AG10803 (cell line): ENCODE measurements at places on chromosomes 1 and 21.

GRCh38 chr1:213284626-213285025, 233.6 kb downstream of the RPS6KC1 start:
- DNase-seq: peak; percentile 71

- DNase-seq: no peak
These were observed 62.6 kb upstream of the CLDN14 start for GRCh38 chr21:36542312-36543101.

DNA sequence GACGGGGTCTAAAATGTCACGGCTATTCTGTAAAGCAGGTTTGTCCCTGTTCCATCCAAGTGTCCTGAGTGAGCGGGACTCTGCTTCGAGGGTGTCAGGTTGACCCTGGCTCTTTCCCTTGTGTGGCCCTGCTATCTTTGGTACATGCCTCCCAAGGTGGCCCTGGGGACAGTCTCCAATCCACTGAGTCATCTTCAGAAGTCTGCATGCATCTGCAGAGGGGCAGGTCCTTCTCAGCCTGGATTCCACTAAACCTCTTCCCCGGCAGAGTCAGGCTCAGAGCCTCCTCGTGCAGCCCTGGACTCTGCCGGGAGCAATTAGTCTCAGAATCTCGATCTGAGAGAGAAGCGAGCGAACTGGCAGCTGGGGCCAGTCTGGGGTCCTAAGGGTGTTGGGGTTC, 50.1 kb upstream of the KCNJ15 start:
- DNase-seq: no peak

- no peak for DNase-seq
These were observed 81.4 kb upstream of the TLR5 start for GRCh38 chr1:223224465-223224864.

- peak; percentile 36 for DNase-seq
These were observed 3.9 kb upstream of the IL10 start for GRCh38 chr1:206776229-206776628.

- DNase-seq: no peak
These were observed 73.5 kb upstream of the LRRC7 start for GRCh38 chr1:69494221-69494620.

DNA sequence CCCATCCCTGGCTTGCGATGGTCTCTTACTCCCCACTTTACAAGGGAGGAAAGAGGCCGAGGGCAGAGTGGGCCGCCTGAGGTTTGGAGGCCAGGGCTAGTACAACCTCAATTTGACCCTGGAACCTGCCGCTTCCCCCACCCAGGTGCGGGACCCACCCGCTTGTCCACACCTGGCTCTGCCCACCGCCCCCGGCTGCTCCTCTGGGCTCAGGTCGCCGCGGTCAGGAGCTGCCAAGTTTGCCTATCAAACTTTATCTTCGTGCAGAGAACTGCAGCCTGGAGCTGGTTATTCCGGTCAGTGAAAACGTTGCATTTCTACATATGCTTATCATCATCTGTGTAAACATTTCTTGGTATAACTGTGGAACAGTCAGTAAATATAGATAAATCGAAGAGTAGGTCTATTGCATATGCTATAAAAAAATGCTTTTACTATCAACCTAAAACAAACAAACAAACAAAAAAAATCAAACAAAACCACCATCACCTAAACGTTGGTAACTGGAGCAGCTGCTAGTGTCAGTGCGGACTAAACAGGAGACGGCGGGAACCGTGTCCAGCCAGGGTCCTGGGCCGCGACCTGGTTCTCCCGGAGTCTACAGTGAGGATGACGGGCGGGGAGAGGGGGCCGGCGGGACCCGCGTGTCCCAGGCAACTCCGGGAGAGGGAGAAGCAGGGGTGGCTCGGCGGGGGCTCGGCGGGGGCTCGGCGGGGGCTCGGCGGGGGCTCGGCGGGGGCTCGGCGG, 906 bp upstream of the ADARB1 start:
- DNase-seq: peak; percentile 15
